ENCODE measurements at places on chromosomes 11 and 22.

GRCh38 chr22:46584081-46584921, 35.9 kb upstream of the GRAMD4 start:
- DNase-seq = no peak

DNA sequence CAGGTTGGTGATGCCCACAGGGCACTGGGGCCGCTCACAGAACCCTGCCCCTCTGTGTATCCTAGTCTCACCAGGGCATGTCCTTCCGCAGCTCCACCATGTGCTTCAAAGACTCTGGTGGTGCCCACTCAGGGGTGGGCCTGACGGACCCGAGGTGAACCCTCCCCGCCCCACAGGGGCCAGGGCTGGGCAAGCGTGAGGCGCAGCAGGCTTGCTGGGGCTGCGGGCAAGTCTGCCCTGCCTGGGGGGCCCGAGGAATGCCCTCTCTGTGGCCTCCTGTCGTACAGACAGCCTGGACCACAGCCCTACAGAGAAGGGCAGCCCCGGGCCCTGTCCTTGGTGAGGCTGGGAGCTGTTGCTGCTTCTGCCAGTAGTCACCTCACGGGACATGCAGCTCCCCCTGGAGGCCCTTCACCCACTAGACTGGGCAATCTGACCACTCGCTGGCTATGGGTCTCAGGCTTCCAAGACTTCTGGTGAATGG, 40.2 kb downstream of the TBX1 start:
- DNase-seq = no peak

DNA sequence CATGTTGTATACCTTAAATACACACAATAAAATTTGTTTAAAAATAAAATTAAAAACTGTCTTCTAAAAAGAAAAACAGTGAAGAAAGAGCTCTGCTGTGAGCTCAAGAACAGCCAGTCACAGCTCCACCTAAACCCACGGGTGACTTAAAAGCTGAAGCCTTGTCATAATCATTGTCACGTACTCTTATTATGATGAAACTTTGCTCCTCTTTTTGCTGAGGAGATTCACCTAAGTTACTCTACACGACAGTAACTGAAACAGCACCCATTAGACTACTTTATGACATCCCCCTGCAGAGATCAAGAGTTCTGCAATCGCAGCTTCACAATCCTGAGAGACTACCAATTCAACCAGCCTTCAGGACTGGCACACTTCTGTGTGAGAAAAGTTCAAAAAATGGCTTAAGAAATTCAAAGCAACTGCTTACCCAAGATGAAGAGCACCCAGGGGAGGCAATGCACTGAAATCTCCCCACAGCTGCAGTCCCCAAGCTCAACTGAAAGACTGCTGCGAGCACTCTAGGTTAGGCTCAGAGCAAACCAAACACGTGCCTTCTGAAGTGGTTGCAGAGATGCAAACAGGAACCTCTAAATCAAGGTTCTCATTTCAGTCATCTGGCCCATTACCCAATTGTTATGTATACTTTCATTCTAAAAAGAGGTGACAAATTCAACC, at the start of gene JAML:
Gene JAML (minus strand): TSS at position 501 of the 678 bp plus-strand sequence. CDS start 10,145 bp downstream, outside the sequence.
- no peak for DNase-seq

GRCh38 chr11:76512851-76513653, 68.2 kb downstream of the EMSY start:
- no peak for DNase-seq

- no peak for DNase-seq
These were observed 52.3 kb downstream of the CSF2RB start for GRCh38 chr22:36965696-36966095.

DNA sequence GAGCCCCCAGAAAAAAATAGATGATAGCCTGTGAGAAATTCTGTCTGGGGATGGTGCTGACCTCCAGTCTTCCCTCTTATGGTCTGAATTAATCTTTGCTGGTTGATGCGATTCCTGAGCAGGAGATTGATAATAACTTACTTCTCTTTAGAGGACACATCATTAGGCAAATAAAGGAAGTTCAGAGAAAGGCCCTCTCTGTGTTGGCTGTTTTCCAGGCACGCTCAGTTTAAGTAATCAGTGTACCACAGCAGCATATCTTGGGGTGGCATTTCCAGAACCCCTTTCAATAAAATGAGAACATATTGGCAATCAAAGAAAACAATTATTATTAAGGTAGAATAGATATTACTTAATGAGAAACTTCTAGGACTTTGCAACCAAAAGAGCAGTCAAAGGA, 1129.3 kb upstream of the RAG2 start:
- no peak for DNase-seq

GRCh38 chr11:67421430-67422031, 6.1 kb downstream of the CARNS1 start:
- DNase-seq = no peak

- no peak for DNase-seq
These were observed 60.3 kb downstream of the IRAG1 start for GRCh38 chr11:10633261-10633660.

DNA sequence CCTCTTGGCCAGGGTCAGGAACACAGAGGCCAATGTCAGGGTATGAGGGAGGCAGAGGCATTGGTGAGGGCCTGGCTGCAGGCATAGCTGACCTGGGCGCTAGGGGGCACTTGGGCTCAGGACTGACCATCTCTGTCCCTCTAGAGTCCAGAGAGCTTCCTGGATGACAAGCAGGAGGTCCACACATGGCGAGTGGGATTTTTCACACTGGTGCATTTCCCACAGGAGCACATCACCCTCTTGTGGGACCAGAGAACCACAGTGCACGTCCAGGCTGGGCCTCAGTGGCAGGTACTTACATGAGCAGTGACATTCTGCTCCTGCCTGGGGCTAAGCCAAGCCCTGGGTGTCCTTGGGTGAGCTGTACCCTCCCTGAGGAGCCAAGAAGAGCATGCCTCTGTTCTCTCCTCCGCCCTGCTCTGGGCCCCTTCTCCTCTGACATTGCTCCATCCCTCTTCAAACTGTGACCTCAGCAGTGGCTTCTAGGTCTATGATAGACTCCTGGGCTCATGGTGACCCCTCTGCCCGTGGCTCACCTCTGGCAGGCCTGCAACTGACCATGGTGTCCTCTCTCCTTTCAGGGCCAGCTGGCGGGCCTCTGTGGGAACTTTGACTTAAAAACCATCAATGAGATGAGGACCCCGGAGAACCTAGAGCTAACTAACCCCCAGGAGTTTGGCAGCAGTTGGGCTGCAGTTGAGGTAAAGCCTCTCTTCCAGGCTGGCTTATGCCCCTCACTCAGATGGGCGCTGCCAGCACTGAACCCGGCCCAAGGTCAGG, 46.6 kb downstream of the OTOG start:
- DNase-seq = no peak

DNA sequence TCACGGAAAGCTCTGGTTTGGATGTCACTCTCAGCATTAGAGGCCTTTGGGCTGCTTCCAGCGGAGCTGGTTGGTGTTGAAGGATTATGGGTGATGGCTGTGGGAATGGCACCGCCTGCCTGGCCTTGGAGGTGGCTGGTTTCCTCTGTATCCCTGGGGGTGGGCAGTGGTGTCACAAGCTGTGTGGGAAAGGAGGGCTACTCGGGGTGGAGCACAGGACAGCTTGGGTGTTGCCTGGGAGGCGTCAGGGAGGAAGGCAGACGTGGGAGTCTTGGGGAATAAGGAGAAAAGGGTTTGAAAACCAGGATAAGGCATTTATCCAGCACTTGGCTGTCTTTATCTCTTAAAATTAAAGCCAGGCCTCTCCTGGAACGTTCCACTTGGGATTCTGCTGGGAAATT, 71.8 kb downstream of the ADAMTS15 start:
- DNase-seq = no peak

- no peak for DNase-seq
These were observed 17.5 kb downstream of the JAM3 start for GRCh38 chr11:134086376-134086775.

- no peak for DNase-seq
These were observed 11.0 kb upstream of the MUC5B start for GRCh38 chr11:1211838-1212237.

DNA sequence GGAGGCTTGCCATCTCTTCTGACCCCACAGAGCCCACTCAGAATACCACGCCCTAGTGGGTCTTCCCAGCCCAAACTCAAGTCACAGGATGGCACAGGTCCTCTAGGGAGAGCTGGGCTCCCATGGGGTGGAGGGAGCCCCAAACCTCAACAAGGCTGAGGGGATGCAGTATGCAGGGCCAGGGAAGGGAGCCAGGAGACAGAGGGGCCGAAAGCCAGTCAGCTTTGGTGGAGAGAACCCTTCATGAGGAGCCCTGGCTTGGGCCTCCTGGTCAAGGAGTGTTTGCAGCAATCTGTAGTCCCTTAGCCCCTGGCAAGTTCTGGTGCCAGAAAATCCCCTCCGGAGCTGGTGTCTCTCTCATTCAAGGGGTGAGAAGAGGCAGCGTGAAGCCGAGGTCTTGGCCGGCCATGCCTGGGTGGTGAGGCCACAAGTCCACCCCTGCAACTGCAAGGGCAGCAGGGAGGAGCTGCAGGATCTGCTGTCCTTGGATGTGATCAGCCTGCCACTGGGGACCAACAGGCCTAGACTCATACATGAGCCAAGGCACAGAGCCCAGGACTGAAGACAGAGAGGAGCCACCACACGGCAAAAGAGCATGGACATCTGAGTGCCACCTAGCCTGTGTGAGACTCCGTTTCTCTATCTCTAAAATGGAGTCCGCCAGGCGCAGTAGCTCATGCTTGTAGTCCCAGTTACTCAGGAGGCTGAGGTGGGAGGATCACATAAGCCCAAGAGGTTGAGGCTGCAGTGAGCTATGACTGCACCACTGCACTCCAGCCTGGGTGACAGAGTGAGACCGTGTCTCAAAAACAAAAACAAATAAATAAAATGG, 24.1 kb downstream of the NEAT1 start:
- DNase-seq = no peak
